ENCODE measurements at places on chromosomes 7 and 10.

DNA sequence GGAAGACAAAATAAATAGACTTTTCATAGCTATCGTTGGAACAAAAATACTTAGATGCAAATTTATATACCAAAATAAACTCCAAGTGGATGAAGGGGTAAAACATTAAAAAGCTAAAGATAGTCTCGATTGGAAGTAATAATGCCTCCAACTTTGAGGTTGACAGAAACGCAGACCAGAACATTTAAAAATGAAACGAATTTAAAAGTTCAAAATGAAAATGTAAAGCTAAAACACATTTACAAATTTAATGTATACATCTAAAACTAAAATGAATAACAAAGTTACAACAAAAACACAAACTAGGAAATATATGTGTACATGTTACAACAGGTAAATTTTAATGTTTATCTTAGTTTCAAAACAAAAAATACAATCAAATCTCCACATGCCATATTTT lies 107.5 kb upstream of the AKR1E2 start:
- DNase-seq = no peak

DNA sequence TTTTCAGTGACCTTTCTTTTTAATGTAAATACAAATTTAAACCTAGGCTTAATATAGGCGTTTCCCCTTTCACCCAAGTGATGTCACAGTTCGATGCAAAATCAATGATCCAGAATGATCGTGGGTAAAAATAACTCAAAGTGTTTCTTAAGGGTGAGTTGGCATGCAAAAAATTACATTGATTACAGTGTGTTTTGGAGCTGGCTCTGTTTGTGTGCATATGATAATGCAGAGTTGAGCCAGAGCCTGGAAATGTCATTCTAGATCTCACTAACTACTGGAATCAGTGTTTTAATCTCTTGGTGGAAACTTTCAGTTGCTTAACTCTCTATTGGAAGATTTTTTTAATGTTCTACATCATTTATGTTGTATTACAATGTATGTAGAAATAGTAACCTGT lies 72.5 kb upstream of the MXI1 start:
- no peak for DNase-seq

GRCh38 chr7:112533591-112533990 lies 52.8 kb downstream of the LSMEM1 start:
- DNase-seq = no peak

- DNase-seq = no peak
Measured at GRCh38 chr10:115976342-115976741, 296.7 kb downstream of the GFRA1 start.

GRCh38 chr10:68471063-68471585 lies 649 bp downstream of the DNA2 start:
- no peak for DNase-seq

- DNase-seq = peak; percentile 15
Measured at GRCh38 chr10:106502641-106503040, 661.9 kb downstream of the SORCS1 start.

GRCh38 chr10:4382811-4383210 lies 443.2 kb upstream of the AKR1E2 start:
- peak; percentile 61 for DNase-seq

DNA sequence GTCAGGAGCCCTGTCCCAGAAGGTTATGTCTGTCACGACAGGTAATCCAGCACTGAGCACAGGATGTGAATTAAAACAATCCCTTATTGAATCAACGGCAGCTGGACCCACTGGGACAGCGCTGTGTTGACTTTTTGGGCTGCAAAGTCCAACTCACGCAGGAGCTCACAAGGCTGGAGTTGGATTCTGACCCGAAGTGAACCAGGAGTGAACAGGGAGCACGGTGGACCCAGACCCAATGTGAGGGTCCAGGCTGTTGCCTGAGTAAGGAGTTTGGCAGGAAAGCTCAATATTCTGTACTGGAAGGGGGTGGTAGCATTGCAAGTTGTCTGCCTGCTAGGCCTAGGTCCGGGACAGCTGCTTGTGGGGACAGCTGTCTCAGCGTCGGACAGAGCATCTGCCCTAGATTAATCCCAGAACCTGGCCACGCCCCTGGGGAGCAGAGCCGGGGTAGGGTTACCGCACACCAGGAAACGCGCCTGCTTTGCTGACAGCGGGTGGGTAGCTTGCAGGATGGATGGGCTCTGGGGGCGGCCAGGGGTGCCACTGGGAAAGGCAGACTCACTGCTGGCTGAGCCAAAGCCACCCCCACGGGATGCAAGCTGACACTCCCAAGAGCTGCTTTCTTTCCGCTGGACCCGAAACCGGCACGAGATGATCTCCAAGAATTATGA lies 24.0 kb downstream of the COL26A1 start:
- DNase-seq = peak; percentile 67

- DNase-seq = peak; percentile 64
Measured at GRCh38 chr7:143882020-143882603, 19.9 kb downstream of the TCAF1 start.

- no peak for DNase-seq
Measured at GRCh38 chr7:34043461-34044305, 138.3 kb downstream of the BMPER start.

- DNase-seq = peak; percentile 60
Measured at GRCh38 chr7:71627651-71628050, 495.7 kb downstream of the GALNT17 start.

DNA sequence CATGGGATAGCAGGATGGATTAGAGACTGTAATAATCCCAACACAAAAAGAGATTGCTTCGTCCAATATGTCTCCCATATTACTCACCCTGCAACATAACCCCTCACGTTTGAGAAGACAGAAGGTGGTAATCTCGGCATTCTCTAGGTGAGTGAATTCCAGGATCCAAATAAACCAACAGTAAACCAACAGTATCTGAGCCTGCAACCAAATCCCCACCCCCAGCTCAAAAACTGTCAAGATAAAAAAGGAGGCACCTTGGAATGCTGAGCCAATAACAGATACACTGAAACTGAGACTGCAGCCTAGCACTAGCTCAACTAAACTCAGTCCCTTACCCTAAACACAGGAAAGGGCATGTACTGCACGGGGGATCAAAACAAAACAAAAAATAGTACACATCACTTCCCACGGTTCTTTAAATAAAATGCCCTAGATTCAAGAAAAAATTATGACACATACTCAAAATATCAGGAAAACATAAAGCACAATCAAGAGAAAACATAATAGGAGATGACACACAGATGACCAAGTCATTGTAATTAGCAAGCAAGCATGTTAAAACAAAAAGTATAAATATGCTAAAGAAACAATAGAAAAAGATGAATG lies 28.0 kb downstream of the IPMK start:
- DNase-seq = peak; percentile 23

DNA sequence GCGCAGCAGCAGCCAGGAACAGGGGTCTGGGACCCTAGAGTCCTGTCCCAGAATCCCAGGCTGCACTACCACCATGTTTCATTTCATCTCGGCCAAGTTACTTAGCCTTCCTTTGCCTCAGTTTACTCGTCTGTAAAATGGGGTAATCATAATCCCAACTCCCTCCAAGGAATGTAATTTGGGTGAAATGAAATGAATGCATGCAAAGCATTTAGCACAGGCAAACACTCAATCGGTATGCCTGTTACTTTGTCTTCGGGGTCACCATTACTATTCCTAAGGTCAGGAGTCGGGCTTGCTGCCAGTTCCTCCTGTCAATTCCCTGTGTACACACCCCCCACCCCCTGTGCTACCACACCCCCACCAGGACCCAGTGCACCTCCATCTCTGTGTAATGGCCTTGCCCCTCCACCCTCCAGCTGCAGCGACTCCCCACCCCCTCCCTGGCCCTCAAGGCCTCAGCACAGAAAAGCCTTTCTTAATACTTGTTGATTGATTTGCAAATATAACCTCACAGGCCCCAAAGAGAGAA lies 1.7 kb downstream of the TNS3 start:
- DNase-seq = no peak
